ENCODE measurements at places on chromosomes 1 and 21.

DNA sequence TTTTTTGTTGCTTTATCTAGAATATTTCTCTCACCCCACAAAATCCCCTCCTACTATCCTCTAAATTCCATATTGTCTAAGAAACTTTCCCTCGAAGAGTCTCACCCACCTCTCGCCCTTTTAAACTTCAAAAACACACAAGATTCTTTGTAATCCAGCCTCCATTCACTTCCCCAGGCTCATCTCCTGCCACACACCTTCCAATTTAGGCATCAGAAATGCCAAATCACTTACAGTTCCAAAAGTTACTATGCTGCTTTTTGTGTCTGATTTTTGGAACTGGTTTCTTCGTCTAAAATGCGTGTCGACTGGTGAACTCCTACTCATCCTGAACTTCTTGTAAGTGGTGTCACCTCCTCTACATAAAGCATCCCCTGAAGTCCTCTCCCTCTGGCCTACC, 482.4 kb upstream of the CAMK1G start:
- no peak for DNase-seq

DNA sequence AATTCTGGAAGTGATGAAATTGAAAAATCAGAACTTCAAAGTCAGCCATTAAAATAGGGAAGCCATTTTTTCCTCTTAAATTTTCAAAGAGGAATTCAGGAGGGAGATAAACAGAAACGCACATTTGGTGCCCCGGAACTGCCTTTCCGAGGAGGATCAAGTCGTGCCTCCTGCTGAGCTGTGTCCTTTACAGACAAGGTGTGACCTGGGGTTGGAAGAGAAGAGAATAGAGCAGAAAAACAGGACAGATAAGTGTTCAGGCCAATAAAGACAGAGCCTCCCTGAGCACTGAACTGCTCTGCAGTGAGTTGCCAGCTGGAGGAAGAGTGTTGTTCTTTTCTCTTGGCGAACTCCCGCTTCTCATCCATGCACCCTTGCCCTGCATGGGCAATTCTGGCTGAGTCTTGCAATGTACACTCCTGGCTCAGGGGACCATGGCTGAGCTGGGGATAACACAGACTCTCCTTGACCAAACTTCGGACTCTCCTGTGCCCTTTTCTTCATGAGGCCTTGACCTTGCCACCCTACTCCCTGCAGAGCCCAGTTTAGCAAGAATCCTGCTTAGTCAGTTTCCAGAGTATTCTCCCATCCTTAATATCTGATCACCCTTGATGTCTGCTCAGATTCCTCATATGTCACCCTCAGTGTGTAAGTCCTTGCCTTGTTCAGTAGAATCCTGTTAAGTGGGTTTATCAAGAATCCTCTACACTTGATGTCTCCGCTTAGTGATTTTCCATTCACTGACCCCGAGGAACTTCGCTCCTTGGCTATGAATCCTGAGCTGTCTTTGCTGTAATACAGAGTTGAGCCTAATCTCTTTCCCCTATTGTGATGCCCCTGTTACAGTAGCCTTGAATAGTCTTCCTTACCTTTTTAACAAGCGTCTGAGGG, 1.3 kb upstream of the MTARC1 start:
- DNase-seq: no peak

GRCh38 chr1:233375653-233376052, 48.1 kb downstream of the MAP3K21 start:
- no peak for DNase-seq

DNA sequence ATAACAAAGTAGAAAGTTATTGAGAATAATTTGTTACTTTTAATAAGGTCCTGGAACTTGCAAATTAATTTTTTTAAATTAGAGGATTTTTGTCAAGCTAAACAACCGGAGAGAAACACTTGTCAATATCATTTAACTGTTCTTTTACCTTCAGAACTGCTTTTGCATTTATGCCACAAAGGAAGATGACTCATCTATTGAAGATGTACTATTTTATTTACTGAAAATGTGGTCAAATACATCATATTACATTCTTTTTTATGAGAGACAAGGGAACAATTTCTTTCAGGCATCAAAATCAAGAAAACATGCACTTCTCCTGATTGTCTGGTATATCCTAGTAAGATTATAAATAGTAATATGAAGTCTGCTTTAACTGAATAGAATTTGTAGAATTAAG, 558.2 kb upstream of the PRMT6 start:
- DNase-seq: no peak

DNA sequence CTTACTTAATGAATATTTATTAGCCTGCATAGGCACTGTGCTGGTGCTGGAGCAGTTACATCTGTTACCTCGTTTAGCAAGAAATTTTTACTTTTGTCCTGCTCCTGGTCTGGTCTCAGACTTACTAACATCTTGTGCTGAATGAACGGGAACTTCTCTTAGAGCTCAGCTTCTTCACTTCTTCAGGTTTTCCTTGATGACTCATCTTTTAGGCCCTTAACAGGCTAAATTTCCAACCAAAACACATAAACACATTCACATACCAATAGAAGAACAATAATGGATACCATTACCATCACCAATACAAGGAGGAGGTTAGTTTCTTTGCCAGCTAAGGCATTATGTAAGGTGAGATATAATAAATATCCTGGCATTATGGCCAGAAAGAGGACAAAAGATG, 68.9 kb downstream of the IFI44 start:
- DNase-seq: no peak

- DNase-seq: no peak
Observed at GRCh38 chr1:219276049-219276738, 102.5 kb downstream of the LYPLAL1 start.

DNA sequence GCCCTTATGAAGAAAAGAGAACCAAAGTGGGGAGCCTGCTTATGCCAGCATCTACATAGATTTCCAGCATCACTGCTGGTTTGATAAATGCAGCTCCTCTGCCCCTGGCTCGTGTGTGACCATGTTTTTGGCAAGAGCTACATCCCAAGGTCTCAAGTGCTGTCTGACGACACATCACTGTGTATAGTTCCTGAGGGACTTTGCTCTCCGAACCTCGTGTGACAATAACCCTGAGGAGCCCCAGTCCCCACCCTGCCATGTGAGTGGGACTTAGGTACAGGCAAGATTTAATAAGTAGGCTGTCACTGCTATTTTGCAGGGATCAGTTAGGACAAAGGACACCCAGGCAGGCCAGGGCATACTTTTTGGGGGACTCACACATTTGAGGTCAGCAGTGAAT, 28.8 kb upstream of the RERE start:
- no peak for DNase-seq

- no peak for DNase-seq
Observed at GRCh38 chr21:16194788-16195537, 465.2 kb downstream of the USP25 start.

GRCh38 chr1:89978755-89979154, 16.2 kb upstream of the ZNF326 start:
- DNase-seq: no peak

DNA sequence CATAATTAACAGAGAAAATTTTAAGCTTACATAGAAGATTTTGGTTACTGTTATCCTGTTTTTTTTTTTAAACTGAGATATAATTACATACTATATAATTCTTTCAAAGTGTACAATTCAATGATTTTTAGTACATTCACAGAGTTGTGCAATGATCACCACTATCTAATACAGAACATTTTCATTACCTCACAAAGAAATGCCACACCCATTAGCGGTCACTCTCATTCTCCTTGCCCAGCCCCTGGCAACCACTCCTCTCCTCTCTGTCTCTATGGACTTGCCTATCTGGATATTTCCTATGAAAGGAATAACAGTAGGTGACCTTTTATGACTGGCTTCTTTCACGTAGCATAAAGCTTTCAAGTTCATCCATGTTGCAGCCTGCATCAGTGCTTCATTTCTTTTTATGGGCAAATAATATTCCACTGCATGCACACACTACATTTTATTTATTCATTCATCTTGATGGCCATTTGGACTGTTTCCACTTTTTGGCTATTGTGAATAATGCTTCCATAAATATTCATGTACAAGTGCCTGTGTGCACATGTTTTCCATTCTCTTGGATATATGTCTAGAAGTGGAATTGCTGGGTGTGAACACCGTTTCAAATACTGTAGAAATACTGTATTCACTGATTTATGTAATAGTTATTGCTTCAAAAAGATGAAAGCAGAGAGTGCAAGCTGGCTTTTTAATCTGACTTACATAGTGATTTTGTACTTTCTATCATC, 26.5 kb downstream of the TAF5L start:
- DNase-seq: no peak

GRCh38 chr1:45569962-45570581, 13.8 kb upstream of the NASP start:
- peak; percentile 39 for DNase-seq
